ENCODE measurements at places on chromosomes 1 and 21.

GRCh38 chr1:169305356-169305755 lies 62.2 kb downstream of the NME7 start:
- DNase-seq, result no peak

DNA sequence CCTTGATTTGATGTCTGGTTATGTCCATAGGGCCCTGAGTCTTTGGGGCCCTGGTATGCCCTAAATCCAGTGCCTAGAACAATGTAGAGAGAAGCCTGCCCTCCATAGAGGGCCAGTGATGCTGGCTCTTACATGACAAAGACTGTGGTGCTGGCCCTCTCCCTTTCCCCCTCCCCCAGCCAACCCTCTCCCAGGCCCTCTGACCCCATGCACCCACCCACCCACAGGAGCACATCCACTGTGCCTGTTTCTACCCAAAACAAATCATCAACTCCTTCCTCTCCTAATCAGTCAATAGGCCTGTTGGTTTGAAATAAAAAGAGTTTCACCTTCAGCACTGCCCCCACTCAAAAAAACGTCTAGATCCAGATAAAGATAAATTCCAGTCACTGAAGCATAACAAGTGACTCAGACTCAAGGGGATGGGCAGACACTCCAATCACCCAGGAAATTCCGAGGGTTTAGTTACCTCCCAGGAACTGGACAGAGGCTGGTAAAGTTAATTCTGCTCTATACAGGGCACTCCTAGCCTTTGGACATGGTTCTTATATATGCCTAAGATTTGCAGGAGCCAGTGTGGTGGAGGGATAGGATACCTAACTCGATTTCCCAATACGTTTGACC lies 144.8 kb upstream of the VANGL1 start:
- DNase-seq, result no peak

DNA sequence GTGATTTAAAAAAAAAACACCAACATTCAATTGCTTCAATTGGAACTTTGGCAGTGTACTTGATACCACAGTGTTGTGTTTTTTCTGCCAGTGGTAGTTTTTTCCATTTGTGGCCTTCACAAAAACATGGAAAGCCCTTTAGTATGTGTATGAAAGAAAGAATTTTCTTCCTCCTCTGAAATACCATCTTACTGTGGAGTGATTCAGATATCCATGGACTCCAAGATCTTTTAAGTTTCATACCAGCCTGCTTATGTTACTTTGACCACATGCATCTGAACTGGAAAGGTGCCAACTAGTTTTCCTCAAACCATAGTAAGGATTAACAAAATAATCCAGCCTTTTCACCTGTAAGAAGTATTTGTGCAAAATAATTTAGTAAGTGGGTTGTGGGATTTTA lies 3.4 kb downstream of the PPP2R5A start:
- no peak for DNase-seq

- DNase-seq, result no peak
These were observed 13.3 kb downstream of the EPHA8 start for GRCh38 chr1:22576617-22577016.

DNA sequence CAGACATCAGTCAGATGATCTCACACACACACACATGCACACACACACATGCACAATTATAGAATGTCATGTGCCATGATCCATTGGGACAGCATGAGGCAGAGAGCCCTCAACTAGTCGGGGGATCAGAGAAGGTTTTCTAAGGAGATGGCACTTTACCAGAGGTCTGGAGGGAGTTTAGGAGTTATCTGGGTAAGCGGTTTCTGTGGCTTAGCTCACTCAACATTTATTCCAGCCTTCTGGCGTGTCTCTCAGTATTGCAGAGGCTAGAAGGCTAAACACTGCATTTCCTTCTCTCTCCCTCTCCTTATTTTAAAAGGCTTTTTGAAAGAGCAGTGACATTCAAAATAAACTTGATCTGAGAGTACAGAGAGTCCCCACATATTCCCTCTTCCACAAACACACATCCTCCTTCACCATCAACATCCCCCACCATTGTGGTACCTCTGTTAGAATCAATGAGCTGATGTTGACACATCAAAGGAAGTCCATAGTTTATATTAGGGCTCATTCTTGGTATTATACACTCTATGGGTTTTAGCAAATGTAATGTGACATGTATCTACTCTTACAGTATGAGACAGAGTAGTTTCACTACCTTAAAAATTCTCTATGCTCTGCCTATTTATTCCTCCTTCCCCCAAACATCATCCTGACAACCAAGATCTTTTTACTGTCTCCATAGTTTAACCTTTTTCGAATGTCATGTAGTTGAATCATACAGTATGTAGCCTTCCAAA lies 9.0 kb upstream of the PLA2G2A start:
- no peak for DNase-seq

GRCh38 chr1:197171531-197171930 lies 25.1 kb upstream of the ASPM start:
- DNase-seq, result no peak

GRCh38 chr1:111475701-111476100 lies 1.9 kb downstream of the C1orf162 start:
- no peak for DNase-seq

GRCh38 chr1:23198373-23198772 lies 18.9 kb downstream of the HTR1D start:
- DNase-seq, result peak; percentile 10

DNA sequence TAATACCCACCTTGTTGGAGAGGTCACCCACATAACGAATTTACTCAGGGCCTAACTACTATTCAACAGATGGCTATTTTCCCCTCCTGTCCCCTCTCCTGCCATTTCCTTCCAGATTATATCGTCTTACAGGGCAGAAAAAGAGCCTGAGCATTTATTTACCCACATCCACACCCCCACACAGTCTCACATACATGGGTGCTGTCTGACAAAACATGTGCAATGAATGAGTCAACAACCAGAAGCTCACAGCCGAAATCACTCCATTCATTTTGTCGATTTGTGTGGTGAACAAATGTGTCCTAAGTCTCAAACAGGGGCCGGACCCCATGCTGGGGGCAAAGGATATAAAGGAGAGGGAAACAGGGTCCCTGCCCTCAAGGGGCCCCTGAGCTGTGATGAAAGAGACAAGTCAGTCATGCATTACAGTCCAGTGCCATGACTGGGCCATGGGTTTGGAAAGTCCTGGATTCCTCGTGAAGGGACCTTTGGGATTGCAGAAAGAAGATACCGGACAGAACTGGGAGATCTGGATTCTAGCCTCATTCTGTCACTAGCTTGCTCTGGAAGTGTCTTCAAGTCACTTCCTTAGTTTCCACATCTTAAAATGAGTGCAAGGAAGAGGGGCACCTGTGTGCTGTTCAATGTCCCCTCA lies 16.4 kb upstream of the ZNF683 start:
- DNase-seq, result no peak

- DNase-seq, result peak; percentile 22
These were observed 76.9 kb downstream of the DDX20 start for GRCh38 chr1:111832521-111833155.

DNA sequence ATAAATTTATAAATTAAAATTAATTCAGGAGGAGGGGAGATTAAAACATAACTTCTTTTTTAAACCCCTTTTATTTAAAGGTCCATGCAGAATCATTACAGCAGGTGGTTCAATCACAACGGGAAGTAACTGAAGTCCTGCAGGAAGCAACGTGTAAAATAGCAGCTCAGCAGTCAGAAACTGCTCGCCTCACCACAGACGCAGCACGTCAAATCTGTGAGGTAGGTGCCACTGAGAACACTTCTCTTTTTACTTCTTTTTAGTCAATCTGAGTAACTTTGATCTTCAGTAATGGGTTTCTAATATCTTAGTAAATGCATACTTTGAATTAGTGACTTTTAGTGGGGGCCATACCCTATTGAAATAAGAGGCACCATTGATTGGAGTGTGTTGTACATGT lies 87.0 kb downstream of the CEP350 start:
- no peak for DNase-seq

- DNase-seq, result no peak
These were observed 697.9 kb downstream of the USP25 start for GRCh38 chr21:16427587-16428087.

DNA sequence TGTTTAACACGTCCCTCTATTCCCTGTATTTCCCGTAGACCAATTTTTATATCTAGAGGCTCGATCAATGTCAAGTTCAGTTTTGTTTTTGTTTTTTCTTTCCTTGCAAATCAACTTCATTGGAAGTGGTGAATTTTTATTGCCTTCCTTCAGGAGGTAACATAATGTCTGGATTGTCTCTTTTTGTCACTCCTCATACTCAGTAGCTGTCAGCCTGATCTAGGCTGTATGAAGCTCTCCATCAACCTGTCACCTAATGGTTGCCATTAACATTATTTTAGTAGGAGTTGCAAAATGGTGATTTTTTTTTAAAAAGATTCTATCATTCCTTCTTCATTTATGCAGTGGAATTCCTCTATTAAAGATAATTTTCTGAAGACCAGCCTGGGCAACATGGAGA lies 49.7 kb upstream of the KIF26B start:
- DNase-seq, result no peak

DNA sequence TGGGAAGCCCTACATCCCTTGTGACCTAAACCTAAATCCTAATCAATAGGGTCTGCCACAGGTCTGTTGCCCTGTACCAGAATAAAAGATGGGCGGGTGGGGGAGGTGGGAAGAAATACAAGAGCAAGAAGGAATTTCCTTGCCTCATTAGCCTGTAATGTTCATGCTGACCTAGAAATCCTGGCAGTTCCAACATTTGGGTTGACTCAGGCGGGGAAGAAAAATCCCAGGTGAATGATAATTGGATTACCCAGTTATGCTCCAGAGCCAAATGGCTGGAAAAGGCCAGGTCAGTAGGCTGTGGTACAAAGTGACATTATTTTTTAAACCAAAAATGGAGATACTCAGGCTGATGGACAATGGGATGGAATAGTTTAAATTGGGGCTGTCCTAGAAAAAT lies 27.3 kb upstream of the A3GALT2 start:
- DNase-seq, result no peak

DNA sequence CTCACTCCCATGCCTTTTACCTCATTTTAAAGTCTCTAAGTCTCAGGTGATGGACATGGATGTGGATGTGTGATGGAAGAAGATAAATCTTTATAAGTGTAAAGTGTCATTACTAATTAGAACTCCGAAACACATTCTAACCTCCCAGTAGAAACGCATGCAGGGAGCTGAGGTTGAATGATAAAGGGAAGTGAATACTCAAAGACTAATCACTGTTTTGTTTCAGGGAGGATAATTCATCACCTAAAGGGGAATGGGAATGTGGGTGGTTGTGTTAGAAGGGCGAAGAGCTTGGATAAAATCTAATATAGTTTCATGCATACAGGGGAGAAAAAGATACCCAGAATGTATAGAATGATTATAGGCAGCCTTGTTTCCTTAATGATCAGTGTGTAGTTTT lies 12.5 kb downstream of the NCAM2 start:
- no peak for DNase-seq

GRCh38 chr1:3530086-3530925 lies 75.8 kb downstream of the ARHGEF16 start:
- DNase-seq, result no peak

DNA sequence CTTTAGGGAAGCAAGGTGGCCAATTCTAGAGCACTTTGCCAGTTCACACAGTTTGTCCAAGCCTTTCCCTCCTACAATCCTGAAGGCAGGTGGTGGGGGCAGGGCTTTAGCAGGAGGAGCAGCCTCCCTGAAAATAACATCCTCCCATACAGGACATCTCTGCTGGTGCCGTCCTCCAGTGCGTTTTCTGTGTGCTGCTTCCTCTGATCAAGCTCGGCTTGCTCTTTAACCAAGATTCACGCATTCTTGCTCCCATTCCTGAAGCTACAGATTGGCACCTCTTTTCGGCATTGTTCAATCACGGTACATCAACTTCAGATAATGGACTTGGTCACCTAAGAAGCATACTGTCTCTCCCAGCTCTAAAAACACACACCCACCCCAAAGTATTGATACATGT lies 7.5 kb upstream of the DPT start:
- no peak for DNase-seq

DNA sequence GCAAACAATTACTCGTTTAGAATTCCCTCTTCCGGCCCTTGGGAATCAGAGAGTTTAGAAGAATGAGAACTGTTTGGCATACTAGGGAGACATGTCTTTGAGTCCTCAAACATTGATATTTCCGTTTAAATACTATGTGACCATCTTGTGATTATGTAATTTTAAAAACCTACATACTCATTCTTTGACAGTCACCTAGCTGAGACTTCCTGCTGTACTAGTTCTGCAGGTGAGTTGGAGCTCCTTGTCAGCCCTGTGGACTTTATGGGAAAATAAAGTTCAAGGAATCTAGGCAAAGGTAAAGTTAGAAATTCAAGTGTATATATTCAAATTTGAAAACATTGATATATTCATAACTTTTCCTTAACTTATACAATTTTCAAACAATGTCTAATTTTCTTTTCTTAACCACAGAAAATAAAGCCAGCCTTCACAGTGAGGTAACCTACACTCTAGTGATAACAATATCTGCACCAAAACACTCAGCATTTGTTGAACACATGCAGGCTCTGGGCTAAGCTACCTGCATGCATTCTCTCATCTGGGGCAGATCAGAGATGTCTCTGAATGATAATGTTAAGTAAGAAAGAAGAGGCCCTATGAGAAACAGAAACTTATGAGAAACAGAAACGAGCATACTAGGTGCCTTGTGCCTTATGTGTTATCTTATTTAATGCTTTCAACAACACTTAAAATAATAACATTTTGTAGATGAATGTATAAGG lies 67.0 kb upstream of the BACE2 start:
- no peak for DNase-seq

GRCh38 chr1:198640174-198640573 lies 1.3 kb downstream of the PTPRC start:
- DNase-seq, result no peak

DNA sequence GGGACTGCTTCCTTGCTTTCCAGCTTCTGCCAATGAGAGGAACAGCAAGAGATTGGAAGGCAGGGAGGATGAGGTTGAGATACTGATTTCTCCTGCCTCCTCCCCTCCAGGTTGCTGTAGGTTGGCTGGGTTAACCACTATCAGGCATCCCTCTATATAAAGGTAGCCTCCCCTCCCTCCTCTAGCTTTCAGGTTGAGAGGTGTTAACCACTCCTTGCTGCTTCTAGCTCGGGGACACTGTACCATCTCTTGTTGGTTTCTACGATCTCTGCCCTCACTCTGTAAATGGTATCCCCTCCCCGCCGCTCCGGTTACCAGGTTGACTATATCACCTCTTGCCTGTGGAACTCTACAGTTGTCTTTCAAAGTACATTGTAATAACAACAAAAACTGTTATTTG lies 16.7 kb downstream of the LPAR3 start:
- DNase-seq, result no peak
